ENCODE measurements at places on chromosomes 3 and 15. TPM values are rescaled to one million over a fixed set of nuclear protein-coding genes. Genes with fewer than 3 reads are reported as not detected.

DNA sequence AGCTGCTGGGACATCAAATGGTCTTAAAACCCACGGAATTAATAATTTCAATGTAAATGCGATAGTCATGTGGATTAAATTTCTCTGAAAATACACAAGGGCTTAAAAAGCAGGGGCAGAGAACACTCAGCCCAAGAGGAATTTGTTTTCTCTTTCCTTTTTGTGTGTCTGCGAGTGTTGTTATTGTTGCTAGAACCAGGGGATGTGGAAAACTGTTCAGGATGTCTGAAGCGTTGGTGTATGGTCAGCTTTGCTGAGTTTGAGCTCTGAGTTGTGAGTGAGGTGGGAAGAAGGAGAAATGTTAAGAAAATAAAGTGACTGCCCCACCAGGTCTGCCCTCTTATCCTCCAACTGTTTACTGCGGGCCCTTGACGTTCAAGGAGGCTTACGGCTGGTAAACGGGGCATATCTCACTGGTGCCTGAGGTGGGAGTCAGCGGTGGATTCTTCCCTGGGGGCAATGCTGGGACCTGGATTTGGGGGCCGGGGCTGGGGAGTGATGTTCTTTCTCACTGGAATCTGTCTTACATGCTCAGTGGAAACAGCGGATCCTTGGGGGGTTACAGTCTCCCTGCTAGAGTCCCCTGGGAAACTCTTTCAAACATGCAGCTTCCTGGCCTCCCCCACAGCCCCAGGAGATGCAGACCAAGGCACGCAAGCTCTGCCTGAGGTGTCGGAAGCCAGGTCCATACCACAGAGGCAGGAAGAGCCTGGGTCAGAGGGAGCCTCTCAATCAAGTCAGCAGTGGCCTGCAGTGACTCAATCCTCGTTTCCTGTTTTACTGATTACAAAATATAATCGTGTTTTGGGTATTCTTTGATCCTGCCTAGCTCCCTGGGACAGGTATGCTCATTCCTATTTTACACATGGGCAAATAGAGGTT, 41.8 kb downstream of the ITGA11 start:
- no peak for DNase-seq

DNA sequence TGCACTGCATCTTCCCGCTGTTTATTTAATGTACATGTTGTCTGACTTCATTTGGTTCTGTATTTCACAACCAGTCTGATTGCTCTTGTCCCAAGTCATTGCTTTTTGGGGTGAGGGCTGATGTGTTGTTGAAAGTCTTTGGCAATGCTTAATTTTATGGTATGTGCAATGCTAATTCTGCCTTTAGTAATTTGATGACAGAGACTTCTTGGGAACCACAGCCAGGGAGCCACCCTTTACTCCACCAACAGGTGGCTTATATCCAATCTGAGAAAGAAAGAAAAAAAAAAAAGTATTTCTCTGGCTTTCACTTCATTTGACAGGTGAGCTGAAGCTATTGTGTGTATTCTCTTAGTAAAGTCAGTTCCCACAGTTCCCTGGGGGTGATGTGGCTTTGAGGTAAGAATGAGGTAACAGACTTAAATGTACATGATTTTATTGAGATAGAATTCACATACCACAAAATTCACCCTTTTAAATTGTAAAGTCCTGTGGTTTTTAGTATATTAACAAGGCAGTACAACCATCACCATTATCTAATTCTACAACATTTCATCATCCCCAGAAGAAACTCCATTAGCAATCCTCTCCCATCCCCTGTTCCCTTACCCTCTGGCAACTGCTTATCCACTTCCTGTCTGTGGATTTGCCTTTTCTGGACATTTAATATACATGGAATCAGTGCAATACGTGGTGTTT, 97.3 kb downstream of the SLCO3A1 start:
- DNase-seq: no peak

DNA sequence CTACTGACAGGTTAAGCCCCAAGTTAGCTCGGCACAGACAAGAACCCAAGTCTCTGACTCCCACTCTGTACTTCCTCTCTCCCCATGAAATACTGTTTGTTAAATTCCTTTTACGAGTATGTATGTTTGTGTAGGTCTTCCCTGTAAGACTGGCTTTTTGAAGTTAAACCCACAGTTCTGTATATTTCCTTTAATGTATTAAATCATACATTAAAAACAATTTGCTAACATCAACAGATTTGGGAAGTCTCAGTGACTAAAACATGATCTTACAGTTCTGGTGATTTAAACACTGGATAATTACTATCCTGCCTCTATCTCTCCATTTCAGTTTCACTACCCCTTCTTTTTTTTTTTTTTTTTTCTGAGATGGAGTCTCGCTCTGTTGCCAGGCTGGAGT, 4.4 kb downstream of the CMTM6 start:
- no peak for DNase-seq

- DNase-seq: no peak
These were observed 45.0 kb downstream of the SENP2 start for GRCh38 chr3:185631108-185631507.

GRCh38 chr3:86792316-86792715, 198.6 kb downstream of the VGLL3 start:
- no peak for DNase-seq

- DNase-seq: no peak
These were observed 33.7 kb downstream of the SYNM start for GRCh38 chr15:99138491-99138982.

DNA sequence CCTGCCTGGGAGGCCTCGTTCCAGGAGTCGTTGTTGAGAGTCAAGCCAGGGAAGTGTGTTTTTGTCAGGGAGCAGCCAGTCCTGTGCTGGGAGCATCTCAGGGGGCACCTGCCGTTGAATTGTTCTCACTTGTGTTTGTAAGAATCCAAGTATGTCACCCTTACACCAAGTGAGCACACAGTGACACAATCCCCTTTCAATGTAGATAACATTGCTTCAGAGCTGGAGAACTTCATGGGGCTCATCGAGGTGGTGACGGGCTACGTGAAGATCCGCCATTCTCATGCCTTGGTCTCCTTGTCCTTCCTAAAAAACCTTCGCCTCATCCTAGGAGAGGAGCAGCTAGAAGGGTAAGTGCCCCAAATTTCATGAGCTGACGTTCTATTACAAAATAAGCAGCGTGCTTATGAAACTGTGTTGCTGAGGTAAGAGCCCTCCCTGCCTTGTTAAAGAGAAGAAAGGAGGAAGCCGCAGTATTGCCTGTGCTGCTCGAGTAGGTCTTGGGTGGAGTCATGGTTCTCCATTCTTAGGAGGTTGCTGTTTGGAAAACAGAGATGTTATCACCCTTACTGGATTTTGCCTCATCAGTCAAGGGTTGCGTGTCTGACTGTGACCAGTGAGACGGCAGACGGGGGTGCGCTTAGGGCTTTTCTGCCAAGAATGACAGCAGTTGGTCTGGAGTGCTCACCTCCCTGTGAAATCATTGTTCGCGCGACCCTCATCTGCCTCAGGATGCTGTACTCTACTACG, 108.1 kb downstream of the PGPEP1L start:
- no peak for DNase-seq

GRCh38 chr15:84725001-84725491, 9.1 kb upstream of the SEC11A start:
- DNase-seq: no peak

DNA sequence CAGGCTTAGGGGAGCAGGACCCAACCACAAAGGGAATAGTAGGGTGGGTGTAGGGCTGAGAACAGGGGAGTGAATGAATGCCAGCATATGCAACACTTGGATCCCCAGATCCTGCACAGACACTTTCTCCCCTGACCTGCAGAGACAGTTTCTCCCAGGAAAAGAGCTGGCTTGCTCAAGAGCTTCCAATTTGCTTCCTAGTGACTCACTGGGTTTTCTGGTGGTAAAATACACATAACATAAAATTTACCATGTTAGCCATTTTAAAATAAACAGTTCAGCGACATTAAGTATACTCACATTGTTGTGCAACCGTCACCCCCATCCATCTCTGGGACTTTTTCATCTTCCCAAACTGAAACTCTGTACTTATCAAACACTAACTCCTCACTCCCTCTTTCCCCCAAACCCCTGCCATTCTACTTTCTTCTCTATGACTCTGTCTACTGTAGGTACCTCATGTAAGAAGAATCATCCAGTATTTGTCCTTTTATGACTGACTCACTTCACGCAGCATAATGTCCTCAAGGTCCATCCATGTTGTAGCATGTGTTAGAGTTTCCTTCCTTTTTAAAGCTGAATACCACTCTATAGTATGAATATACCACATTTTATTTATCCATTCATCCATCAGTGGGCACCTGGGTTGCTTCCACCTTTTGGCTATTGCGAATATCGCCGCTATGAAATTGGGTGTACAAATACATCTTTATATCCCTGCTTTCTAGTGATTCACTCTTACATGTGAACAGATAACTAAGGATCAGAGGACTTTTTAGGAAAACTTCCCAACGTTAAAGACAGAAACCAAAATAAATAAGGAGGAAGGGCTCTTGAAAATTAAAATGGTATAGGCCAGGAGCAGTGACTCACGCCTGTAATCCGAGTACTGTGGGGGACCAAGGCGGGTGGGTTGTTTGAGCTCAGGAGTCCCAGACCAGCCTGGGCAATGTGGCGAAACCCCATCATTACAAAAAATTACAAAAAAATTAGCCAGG, 95.6 kb upstream of the TJP1 start:
- no peak for DNase-seq

DNA sequence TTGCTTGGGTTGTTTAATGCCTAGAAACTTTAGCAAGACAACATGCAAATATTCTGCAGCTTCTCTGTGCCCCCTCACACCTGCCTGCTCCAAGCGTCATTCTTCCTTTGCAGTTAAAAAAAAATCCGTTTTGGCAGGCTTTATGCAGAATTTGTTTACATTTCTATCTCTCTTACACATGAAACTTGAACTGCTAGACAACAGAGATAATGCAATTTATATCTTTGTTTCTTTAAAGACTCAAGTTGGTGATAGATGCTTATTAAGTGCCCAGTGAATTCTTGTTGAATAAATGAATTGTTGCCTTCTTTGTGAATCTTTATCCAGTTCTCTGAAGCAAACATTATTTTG, 53.2 kb downstream of the CHST2 start:
- no peak for DNase-seq

DNA sequence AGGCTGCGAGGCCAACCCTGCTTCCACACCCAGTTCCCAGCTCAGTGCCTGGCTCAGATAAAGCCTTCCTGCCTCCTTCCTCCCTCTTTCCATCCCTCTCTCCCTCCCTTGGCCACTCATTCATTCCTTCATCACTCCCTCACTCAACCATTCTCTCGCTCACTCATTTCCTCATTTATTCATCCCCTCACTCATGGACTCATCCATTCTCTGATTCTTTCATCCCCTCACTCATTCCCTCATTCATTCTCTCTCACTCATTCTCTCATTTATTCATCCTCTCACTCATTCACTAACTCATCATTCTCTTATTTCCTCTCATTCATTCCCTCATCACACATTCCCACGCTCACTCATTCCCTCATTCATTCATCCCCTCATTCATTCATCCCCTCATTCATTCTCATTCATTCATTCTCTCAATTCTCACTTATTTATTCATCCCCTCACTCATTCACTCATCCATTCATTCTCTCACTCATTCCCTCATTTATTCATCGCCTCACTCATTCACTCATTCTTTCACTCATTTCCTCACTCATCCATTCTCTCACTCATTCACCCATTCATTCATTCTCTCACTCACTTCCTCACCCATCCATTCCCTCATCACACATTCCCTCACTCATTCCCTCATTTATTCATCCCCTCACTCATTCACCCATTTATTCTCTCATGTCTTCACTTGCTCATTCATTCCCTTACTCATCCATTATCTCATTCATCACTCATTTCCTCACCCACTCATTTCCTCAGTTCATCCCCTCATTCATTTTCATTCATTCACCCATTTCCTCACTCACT, 13.2 kb downstream of the ABTB1 start:
- no peak for DNase-seq

GRCh38 chr3:124266487-124266886, 274.6 kb upstream of the ROPN1 start:
- DNase-seq: no peak

DNA sequence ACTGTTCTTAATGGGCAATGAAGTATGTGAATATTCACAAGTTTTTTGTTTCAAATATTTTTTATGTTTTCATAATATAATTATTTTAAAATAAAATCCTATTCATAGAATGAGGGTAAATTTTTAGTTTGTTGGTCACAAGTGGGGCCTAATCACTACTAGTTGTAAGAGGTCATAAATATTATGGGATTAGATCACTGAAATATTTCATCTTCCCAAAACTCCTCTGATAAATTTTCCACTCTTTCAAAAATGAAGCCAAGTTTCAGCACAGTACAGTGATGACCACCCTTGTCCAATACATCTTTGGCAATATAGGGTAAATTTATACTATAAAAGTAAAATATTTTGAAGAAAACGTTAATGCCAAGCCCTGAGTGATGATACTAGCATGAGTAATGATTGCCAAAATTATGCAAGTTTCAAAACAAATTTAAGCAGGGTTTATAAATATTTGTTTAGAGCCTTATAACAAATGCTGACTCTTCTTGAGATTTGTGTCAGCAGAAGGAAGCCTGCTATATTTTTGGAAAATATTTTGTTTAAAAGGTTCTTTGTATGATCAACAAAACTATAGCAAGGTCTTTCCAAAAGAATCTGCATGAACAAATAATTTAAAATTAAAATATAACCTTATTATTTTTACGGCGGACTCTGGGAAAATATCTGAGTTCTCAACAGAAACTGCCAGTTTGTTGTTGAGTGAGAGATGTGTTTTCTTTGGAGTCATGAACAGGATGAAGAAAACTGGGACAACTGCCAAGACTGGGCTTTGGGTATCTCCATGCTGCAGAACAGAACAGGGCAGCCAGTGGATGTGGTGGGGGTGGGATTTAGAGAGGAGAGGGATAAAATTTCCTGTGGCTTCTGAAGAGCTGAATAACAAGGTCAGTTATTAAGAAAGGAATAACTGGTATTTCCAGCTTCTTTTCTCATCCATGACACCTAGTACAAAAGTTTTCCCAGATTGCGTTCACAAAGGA, 17.9 kb upstream of the TM4SF1 start:
- DNase-seq: no peak

- DNase-seq: no peak
These were observed 23.9 kb downstream of the LRRC49 start for GRCh38 chr15:70916531-70916930.

- DNase-seq: no peak
These were observed 43.1 kb upstream of the TIPARP start for GRCh38 chr3:156631323-156631722.

- no peak for DNase-seq
These were observed 39.1 kb downstream of the SEMA5B start for GRCh38 chr3:122988508-122988907.

GRCh38 chr15:80367094-80367493, 37.1 kb upstream of the ARNT2 start:
- no peak for DNase-seq

- DNase-seq: no peak
These were observed at the start of gene EPB42 for GRCh38 chr15:43220991-43221403. TSS of gene EPB42 (minus strand) at chr15:43221018. CDS start at chr15:43220825, 193 bp downstream.

DNA sequence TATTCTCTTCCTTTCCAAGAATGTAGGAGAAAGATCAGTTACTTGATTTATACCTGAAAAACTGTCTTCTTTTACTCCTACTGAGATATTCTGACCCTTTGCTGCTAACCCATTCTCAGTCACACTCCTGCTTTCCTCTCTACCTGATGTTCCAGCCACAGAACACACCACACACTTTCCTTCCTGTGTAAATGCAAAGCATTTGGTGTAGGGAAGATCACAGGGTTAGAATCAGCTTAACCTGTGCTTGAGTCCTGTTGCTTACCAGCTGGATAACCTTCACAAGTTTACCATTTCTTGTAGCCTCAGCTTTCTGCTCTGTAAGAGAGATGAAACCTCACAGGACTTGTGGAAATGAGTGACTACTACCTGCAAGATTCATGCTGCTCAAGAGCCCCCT, 489.8 kb upstream of the GOLIM4 start:
- no peak for DNase-seq

The EPHB1 gene
- 0.49 TPM for total RNA-seq

The SST gene
- not detected for total RNA-seq

The PPP1R14D gene
- total RNA-seq: not detected

The FGF7 gene
- total RNA-seq: not detected

The LRRC49 gene
- total RNA-seq: 0.49 TPM
